PC-9 (cell line): ENCODE measurements at places on chromosomes 12 and 14. TPM values are rescaled to one million over a fixed set of nuclear protein-coding genes. Genes with fewer than 3 reads are reported as not detected.

DNA sequence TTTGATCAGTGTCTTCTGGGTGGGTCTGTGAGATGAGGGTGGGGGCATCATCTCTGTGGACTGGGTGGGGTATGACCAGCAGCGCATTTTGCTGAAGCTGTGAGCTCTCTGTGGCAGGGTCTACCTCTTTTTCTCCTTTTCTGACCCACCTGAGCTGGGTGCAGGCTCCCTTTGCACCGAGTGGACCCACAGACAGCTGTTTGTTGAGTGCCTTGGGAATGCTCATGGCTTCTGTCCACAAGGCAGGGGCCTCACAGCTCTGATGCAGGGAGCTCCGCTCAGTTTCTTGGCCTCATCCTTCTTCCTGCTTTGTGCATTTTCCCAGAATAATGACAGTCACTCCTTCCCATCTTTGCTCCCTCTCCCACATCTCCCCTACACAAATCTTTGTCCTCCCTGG is 380.6 kb downstream of the DPF3 start:
- H3K27ac ChIP-seq: no peak overlapping the region
- no peak for DNase-seq
- no peaks in the 10 kb centered on the region for H3K36me3 ChIP-seq
- no peaks in the 10 kb centered on the region for H3K4me1 ChIP-seq

The STRN3 gene
- total RNA-seq: 18.1 and 22.1 TPM in 2 replicates

The ZNF268 gene
- 14.0 and 14.7 TPM in 2 replicates for total RNA-seq

- no peak overlapping the region for H3K27ac ChIP-seq
- H3K4me1 ChIP-seq: no peaks in the 10 kb centered on the region
- peaks cover 98% of the 10 kb centered on the region for H3K27me3 ChIP-seq
These were observed 333.6 kb downstream of the DPF3 start for GRCh38 chr14:72560331-72560730.

- no peak overlapping the region for H3K27ac ChIP-seq
These were observed 52.2 kb downstream of the CKAP4 start for GRCh38 chr12:106195621-106196027.

DNA sequence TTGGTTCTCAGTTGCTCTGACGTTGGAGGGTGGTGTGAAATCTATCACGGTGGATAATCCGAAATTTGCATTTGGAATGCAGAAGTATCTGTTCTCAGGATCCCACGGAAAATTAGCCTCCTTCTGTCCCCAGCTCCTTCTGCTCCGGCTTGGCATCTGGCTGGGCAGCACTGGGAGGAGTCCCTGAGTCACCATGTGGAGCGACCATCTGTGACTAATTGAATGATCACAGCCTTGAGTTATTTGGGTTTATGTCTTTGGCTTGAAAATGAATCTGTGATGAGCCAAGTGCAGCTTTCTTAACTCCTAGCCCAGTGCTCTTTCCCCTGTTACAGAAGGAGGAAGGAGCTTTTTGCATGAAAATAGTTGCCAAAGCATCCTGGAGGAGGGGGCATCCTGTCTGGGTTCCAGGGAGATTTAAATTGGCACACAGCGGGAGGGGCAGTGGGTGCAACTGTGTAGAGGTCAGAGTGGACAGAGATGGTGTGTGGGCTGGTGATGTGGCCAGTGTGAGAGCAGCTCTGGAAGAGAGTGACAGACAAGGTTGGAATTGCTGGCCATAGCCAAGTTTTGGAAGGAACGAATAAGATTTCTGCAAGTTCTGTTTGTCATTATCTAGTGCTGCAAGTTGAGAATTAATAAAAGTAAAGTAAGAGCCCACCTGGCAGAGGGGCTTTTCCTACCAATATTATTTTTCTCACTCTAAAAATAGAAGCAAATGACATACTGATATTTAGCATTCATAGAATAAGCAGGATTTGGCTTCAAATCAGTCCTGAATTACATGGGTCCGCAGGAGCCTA is 74.4 kb downstream of the SLC24A4 start:
- no peaks in the 10 kb centered on the region for H3K27me3 ChIP-seq
- peaks cover 20% of the 10 kb centered on the region for H3K4me1 ChIP-seq
- H3K36me3 ChIP-seq: no peaks in the 10 kb centered on the region
- H3K27ac ChIP-seq: peak overlapping the region; percentile 17

- H3K27me3 ChIP-seq: peaks cover 7% of the 10 kb centered on the region; the same call in 1 of the 2 replicates
- no peak overlapping the region for H3K27ac ChIP-seq
- DNase-seq: no peak
- no peak overlapping the region for H3K4me3 ChIP-seq
- H3K4me1 ChIP-seq: no peaks in the 10 kb centered on the region
These were observed 52.7 kb downstream of the ERH start for GRCh38 chr14:69345402-69345801.
